RKO (cell line): ENCODE measurements at places on chromosomes 4 and X.

GRCh38 chrX:40169193-40170101 is 71.7 kb upstream of the BCOR start:
- DNase-seq, result peak; percentile 80

- no peak for DNase-seq
Observed at GRCh38 chr4:55363691-55364351, 17.8 kb downstream of the SRD5A3 start.

DNA sequence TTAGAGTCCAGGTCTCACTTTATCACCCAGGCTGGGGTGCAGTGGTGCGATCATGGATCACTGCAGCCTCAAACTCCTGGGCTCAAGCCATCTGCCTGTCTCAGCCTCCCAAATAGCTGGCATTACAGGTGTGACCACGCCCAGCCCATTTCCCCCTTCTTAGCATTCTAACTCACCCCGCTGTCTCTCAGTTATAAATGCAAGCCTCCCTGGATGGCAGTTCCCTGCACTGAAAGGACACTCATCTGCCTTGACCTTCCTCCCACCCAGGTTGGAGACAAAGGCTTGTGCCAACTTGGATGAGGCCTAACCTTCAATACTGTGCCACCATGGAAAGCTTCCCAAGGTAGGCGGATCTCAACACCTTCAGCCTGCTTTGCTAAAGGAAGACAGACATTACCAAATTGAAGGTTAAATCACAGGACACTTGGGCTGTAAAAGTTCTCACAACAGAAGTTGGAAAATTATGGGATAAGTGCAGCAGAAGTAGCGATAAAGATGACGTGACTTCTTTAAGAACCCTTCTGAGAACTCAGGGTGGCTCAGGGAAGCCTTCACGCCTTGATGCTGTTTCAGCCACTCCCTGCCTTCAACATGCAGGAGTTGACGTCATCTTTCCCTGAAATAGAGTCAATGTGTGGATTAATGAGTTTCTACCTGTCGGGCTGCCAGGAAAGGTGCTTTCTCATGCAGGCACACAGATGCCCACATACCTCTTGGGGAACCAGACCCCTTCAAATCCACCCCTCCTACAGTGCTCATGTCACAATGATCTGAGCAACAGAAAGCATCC is 10.6 kb upstream of the GPM6B start:
- no peak for DNase-seq

DNA sequence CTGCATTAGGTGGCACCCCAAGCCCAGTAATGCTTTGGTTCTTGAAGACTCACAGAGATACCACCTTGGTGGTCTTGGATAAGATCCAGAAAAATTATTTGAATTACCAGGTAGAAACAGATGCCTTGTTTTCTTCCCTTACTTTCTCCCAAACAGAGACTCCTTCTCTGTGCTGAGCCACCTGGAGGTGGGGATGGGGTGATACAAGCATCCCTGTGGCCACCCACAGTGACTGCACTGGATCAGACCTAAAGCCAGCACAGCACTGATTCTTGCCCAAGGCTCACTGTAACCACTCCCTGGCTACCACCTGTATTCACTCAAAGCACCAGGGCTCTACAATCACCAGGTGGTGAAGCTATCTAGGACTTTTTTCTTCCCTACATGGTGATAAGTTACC is 156.8 kb downstream of the TEX13A start:
- no peak for DNase-seq

GRCh38 chr4:148204892-148205291 is 237.3 kb downstream of the NR3C2 start:
- DNase-seq, result no peak

DNA sequence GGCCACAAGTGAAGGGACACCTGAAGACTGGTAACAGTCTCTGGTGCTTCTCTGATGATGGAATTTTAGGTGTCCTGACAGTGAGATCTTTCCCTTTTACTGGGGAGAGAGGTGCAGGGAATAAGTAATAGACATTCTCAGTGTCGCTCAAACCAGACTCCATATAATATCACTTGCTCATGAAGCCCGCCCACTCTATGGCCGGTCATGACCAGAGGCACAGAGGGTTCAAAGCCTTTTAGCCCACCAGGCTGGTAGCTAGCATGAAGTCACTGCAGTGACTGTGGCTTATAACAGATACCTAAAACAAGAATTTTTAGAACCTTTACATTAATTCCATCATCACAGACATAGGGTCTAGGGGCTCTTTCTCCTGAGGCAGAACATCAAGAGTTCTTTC is 2.9 kb downstream of the CD40LG start:
- no peak for DNase-seq

DNA sequence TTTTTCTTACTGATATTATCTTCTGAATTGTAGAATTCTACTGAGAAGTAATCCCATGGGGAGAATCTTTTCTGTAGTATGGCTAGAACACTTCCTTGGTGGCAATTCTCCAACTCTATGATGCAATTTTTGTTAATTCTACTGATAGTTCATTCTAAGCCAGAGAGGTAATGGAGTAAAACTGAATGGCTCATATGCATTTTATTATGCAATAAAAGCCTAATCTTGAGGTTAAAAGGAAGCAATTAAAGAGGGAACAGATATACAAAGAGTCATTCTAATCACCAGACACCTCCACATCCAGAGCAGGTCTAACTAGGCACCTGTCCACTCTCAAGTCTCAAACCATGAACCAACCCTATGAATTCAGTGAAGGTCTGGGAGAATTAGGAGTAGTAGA is 9.7 kb downstream of the RAP2C start:
- DNase-seq, result no peak

- DNase-seq, result no peak
Observed at GRCh38 chrX:39451046-39451445, 646.7 kb downstream of the BCOR start.

DNA sequence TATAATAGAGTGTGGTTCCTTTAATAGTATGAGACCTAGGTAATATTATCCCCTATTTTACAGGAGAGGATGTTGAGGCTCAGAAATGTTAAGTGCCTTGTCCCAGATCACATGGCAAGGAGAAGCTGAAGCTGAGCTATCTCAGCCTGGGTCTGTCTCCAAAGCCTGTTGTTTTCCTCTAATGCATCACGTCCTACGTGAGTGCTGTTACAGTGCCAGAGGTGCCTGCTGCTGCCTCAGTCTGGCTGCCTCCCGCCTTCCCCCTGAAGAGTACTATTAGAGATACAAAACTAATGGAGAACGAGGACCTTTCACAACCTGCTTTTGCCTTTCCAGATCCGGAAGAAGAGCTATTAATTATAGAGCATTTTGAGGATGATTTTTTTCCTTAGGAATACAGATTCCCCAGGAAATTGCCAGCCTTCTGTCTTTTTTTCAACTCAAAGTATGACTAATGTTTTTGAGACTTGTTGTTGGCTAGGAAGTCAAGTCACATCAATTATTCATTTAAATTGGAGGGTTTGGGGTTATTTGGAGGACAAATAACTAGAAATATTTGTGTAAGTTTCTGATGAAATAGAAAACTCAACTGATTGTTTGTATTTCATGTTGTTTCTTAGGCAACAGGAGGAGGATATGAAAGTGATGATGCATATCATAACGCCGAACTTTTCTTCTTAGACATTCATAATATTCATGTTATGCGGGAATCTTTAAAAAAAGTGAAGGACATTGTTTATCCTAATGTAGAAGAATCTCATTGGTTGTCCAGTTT is 43.9 kb upstream of the MTMR1 start:
- no peak for DNase-seq

- DNase-seq, result no peak
Observed at GRCh38 chrX:10193587-10193986, 36.8 kb downstream of the CLCN4 start.

- DNase-seq, result no peak
Observed at GRCh38 chr4:24659241-24659961, 75.0 kb upstream of the DHX15 start.

DNA sequence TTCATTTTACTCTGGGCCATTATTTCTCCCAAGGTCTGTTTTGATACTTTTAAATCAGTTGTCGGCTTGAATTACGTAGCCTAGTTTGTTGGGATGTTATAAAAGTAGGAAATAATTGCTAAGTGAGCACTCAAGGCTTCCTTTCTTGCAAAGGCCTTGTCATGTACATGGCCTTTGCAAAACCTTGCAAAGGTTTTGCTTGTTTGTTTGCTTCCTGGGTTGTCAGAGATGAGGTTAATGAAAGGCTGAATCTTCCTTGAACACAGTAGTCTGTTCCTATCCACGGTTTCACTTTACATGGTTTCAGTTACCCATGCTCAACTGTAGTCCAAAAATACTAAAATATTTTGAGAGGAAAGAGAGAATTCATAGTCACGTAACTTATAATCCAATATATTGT is 113.5 kb downstream of the NAA11 start:
- no peak for DNase-seq

- no peak for DNase-seq
Observed at GRCh38 chrX:29107231-29107630, 520.0 kb downstream of the IL1RAPL1 start.

DNA sequence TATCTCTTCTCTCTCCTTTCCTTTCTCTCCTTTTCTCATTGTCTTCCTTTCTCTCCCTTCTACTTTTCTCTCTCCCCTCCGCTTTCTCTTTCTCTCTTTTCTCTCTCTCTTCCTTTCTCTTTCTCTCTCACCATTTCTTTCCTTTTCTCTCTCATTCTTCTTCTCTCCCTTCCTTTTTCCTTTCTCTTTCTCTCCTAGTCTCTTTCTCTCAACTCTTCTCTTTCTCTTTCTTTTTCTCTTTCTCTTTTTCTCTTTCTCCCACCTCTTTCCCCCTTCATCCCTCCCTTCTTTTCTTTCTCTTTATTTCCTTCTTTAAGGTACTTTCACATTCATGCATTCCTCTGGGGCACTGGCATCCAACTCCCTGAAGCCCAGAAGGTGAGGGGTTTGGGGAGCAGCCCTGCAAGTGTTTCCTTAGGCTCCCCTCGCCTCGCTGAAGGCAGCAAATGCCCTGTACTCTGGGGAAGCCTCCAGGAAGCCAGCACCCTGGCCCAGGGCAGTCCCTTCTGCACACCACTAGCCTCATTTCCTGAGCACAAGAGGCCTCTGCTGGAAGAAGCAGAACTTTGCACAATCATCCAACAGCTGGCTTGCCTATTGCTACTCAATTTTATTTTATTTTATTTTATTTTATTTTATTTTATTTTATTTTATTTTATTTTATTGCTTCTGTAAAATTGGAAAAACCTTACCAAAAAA is 124.2 kb downstream of the NFKB1 start:
- peak; percentile 58 for DNase-seq

DNA sequence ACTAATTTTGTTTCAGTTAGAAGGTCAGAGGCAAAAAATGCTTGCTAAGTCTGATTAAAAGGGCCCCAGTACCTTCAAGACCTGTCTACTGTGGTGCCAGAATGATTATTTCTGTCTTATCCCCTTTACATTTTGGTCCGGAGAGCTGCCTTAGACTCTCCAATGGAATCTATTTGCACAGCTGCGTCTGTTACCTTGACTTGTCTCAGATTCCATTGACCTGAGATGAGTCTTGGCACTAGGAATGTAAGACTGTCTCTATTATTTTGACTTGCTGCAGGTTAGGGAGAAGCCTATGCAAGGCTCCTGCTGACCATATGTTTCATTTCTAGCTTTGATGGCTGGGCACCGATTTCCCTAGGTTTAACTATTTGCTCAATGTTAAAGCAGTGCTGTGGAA is 457.6 kb downstream of the KCTD8 start:
- DNase-seq, result no peak

GRCh38 chrX:16826207-16826606 is 39.9 kb downstream of the TXLNG start:
- peak; percentile 81 for DNase-seq
